ENCODE measurements at places on chromosomes 5 and 9.

DNA sequence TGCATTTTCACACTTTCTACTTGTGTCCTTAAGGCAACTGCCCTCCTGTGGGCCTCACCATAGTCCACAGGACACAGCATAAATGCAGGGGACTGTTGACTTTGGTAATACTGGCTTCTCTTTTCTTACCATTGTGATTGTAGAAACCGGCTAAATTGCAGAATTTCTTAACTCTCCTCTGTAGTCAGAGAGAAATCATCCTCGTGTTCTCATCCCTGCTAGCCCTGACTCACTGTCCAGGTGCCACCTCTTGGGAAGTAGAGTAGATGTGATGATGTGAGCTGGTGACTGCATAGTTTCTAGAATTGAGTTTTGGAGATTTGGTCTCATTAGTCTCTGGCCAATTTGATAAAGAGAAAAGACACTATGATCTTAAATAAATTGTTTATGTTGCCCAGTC, 5.5 kb downstream of the PHF24 start:
- no peak for DNase-seq

GRCh38 chr5:141508798-141509611, 20.1 kb downstream of the PCDHGC5 start:
- peak; percentile 96 for DNase-seq

GRCh38 chr9:125235804-125236519, 5.2 kb downstream of the HSPA5 start:
- no peak for DNase-seq

- DNase-seq, result peak; percentile 51
Measured at GRCh38 chr9:811106-811531, 30.4 kb upstream of the DMRT1 start.

GRCh38 chr9:134629061-134629585, 12.5 kb upstream of the COL5A1 start:
- DNase-seq, result no peak

DNA sequence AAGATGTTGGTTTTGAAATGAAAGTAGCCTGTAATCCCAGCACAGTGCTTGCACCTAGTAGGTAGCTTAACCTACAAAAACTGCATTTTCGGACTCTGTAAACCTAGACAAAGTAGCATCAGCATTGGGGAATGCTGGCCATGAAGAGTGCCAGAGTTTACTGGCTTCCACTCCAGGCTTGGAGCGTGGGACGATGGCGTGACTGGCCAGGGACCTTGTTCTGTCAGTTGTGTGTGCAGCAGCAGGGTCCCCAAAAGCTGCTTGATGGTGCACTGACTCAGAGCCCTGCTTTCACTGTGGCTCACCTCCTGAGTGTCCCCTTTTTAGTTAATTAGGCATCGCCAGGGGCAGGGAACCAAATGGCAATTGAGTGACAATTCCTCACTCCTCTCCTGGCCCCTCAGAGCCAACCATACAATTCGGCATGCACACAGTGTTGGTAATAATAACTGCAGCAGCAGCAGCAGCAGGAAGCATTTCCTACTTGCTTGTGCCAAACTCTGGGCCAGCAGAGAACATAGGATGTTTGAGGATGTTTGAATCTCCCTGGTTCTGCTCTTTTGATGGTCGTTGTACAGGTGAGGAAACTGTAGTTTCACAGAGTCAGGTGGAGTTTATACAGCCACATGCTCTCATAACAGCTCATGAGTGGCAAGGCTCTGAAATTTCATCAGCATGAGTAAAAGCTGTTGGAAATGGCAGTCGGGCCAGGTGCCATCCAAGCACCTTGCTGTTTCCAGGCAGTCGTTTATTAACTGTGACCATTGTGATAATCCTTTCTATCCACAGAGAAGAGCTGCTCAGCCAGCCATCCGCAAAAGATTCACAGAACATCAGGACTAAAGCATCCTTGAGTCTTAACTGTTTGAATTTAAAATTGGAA, 4.2 kb downstream of the UBE2QL1 start:
- DNase-seq, result no peak

GRCh38 chr9:26770821-26771220, 121.8 kb downstream of the CAAP1 start:
- DNase-seq, result no peak

GRCh38 chr5:159504106-159504856, 174.0 kb upstream of the IL12B start:
- DNase-seq, result no peak

GRCh38 chr5:115842952-115843351, 1.2 kb downstream of the AP3S1 start:
- DNase-seq, result no peak
